Ammon's horn (tissue), 1 donor: ENCODE measurements at places on chromosomes 7 and 10.

DNA sequence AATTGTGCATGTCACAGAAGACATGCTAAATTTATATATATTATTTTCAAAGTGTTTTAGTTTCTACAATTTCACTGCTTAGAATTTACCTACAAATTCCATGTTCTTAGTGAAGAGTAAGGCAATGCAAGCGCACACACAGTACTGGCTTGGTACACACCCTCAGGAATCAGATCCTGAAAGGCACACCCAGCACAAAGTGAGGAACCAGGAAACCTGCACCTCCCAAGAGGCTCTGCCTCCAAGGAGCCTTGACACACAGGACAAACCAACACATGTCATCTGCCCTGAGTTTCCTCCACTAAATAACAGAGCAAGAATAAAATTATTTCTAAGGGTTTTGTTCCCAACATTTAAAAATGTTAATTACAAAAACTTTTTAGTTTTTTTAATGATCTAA lies 156.2 kb downstream of the PARD3 start:
- no peak for DNase-seq

- DNase-seq: no peak
These were observed 247.9 kb downstream of the PTEN start for GRCh38 chr10:88111294-88111693.

GRCh38 chr10:59107147-59107546 lies 69.3 kb upstream of the PHYHIPL start:
- DNase-seq: no peak

DNA sequence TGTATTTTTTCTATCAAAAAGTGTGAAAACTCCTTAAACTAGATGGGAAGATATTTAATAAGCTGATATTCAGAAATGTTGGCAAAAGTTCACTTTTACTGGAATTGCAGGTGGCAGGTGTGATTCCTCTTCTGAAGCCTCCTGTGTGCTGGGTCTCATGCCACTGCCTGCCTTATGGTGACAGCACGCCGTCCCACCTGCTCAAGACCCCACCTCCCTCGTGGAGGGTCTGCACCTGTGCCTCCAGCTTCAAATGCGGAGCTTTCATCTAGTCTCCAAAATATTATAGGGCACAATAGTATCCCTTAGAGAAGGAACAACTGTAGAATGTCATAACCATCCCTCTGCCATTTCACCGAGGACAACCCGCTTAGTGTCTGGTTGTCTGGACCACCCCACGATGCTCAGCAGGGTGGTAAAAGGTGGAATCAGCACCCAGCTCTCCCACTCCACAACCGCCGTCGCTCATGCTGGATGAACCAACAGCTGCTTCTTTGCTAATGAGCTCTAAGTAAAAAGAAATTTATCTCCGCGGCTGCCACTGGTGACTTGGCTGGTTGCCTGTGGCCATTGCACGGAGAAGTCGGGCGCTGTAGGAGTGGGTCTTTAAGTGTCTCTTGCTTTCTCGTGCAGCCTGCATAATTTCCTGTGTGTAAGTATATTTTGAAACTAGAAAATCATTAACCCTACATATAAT lies 119.3 kb upstream of the TCERG1L start:
- DNase-seq: no peak

- DNase-seq: no peak
These were observed 50.3 kb upstream of the MET start for GRCh38 chr7:116621649-116622048.

- DNase-seq: no peak
These were observed 447.2 kb downstream of the LRMDA start for GRCh38 chr10:75878586-75878985.

- DNase-seq: peak; percentile 67
These were observed 7.6 kb upstream of the ORAI2 start for GRCh38 chr7:102425639-102426267.

GRCh38 chr10:79289801-79290200 lies 57.5 kb upstream of the PPIF start:
- no peak for DNase-seq

GRCh38 chr10:95558593-95559320 lies 2.4 kb downstream of the SORBS1 start:
- DNase-seq: no peak

DNA sequence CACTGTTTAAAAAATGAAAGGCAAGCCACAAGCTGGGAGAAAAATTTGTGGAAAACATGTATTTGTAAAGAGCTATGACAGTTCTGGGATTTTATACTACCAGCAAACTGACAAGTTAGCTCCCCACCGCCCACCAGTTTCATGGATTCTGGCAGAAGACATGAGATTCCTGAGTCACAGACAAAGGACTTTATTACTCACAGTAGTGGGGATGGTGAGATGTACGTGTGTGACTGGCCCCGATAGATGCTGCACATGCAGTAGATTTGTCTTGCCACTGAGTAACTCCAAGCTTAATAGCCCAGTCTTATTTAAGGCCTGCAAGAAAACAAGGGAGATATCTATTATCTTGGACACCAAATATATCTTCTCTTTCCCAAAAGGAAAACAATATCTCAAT lies 281.7 kb downstream of the AHR start:
- DNase-seq: peak; percentile 54

GRCh38 chr7:126495733-126496132 lies 757.0 kb downstream of the GRM8 start:
- DNase-seq: no peak

- no peak for DNase-seq
These were observed 91.0 kb upstream of the COL1A2 start for GRCh38 chr7:94303695-94304094.

DNA sequence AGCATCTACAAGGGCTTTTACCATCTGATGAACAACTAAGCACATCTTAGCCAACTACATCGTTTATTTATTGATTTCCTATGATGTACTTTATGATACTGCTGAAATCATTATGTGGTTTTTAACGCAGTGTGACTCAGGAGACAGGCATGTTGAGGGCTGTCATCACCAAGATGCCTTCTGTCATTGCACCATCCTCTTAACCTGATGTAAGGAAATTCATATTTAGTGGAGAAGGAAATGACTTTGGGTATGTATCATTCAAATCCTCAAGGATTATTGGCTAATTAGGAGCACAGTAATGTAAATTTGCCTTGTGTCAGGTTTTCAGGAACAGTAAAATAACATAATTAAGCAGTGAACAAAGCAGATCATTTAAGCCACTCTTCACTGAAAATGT lies 138.5 kb upstream of the MGMT start:
- no peak for DNase-seq

DNA sequence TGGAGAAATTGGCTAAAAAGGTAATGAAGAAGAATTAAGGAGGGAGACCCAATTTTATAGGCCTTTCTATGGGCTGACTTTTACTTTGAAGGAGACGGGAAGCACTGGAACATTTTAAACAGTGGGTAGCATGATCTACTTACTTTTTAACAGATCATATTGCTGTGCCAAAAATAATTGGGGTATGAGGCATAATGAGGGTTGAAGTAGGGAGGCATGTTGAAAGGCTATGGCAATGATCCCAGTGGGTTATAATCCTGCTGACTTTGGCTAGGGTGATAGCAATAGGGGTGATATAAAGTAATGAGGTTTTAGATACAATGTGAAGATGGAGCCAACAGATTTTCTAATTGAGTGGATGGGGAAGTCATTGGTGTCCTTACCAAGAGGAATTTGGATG lies 73.2 kb downstream of the GPR37 start:
- DNase-seq: no peak

- peak; percentile 27 for DNase-seq
These were observed 181.3 kb downstream of the MAGI2 start for GRCh38 chr7:79272066-79272669.
